CD4-positive, alpha-beta memory T cell (primary cell): ENCODE measurements at places on chromosomes 4 and X.

GRCh38 chr4:149719357-149719756 lies 96.3 kb downstream of the IQCM start:
- DNase-seq: no peak

DNA sequence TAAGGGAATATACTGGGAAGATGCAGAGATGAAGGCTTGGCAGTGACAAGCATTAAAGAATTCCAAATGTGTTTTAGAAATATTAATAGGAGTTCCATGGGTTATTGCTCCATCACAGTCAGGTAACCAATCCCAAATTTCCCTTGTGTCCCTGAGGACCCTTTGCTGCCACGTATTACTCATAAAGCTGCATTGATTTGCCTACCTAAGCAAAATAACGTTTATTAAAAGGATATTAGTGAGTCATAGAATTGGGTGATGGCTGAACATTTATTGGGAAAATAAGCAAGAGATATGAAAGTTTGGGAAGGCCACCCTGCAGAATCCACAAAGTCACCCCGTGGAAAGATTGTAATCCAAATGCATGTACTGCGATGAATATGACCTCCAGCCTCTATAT lies 782.1 kb downstream of the RAPGEF2 start:
- DNase-seq: no peak

DNA sequence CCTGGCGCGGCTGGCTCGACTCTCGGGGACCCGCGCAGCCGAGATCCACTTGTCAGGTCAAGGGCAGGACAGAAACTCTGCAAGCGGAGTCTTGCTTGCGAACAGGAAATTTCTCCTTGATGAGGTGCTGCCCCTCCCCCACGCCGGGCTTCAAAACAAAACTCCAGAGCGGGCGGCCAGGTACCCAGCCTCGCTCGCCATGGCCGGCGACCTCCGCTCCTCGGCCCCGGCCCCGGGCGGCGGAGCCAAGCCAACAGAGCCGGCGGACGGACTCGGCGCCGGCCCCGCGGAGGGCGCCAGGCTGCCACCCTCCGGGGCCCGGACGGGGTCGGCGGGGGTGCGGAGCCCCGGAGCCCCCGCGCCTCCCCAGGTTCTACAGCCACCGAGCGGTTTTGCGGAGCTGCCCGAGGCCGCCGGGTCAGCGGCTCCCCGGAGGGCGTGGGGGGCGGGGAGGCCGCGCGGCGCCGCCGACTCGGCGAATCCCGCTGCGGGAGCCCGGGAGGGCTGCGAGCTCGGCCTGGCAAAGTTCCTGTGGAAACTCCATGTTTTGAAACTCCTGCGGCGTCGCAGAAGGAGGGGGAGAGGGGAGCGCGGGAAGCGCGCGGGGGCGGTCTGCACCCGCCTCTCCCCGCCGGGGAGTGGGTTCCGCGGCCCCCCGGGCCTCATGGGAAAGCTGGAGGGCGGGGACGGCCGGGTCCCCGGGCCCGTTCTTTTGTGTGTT lies 11.7 kb upstream of the BCOR start:
- DNase-seq: no peak

GRCh38 chrX:52988985-52989917 lies 30.9 kb upstream of the FAM156A start:
- no peak for DNase-seq

GRCh38 chr4:95129031-95129430 lies 371.3 kb downstream of the BMPR1B start:
- DNase-seq: no peak

- DNase-seq: no peak
Measured at GRCh38 chr4:41556526-41556925, 18.6 kb downstream of the LIMCH1 start.

DNA sequence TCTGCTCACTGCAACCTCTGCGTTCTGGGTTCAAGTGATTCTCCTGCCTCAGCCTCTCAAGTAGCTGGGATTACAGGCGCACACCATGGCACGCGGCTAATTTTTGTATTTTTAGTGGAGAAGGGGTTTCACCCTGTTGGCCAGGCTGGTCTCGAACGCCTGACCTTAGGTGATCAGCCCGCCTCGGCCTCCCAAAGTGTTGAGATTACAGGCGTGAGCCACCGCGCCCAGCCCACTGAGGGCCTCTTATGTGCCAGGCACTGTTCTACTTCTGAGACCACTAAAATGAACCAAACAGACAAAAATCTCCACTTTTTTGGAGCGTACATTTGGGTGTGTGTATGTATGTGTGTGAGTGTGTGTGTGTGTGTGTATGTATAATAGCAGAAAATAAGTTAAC lies 117.2 kb upstream of the H2AZ1 start:
- no peak for DNase-seq

- DNase-seq: no peak
Measured at GRCh38 chrX:131544218-131544617, 344 bp downstream of the OR13H1 start.

DNA sequence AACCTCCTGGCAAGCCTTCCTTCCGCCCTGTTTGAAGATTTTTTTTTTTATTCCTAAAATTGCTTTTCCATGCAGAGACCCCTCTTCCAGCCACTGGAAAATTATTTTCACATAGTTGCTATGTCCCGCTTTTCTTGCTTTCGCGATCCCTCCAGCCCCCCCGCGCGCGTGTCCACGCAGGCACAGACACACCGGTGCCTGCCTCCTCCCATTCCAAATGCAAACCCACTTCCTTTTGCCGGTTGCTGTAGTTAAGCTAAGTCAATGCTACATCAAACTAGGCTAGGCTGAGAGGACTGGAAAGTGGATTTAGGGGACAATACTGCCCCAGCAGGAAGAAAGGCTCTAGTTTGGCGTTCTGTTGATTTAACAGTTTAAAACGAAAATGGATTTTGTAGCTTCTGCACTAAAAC lies 111.0 kb downstream of the DHX15 start:
- DNase-seq: peak; percentile 4

GRCh38 chrX:153190381-153190780 lies 11.3 kb downstream of the MAGEA1 start:
- no peak for DNase-seq

GRCh38 chr4:795726-796119 lies 30.2 kb downstream of the CPLX1 start:
- DNase-seq: no peak

DNA sequence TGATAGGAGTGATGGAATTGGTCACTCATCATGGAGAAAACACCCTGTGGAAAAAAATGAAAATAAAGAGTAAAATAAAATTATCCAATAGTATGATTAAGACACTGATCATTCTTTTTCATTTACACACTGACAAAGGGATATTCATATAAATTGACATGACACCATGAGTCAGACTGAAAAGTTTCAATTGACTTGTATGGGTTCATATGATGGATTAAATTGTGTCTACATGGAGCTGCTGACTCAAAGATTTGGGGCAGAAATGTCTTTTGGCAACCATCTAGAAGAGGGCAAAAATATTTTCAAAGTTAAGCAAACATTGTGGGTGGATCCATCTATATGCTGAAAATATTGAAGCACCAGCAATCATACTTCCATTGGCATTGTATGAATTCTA lies 153.4 kb upstream of the PPP3CA start:
- DNase-seq: no peak

GRCh38 chr4:183183906-183184535 lies 85.0 kb downstream of the WWC2 start:
- no peak for DNase-seq

DNA sequence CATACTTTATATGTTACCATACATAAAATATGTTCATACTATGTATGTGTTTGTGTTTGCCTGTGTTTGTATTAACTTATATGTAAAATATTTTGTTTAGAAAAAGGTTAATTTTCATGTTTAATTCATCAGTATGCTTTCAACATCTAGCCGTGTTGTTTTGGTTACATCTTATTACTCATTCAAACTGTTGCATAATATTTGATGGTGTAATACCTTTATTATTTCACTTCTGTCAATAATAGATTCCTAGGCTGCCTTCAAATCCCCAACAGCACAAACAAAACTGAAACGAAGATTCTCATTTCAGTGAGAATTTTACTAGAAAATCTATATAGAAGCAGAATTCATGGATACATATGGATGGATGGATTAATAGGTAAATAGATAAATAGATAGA lies 462.3 kb upstream of the ADGRL3 start:
- no peak for DNase-seq

GRCh38 chr4:93384241-93384640 lies 444.3 kb upstream of the ATOH1 start:
- no peak for DNase-seq

DNA sequence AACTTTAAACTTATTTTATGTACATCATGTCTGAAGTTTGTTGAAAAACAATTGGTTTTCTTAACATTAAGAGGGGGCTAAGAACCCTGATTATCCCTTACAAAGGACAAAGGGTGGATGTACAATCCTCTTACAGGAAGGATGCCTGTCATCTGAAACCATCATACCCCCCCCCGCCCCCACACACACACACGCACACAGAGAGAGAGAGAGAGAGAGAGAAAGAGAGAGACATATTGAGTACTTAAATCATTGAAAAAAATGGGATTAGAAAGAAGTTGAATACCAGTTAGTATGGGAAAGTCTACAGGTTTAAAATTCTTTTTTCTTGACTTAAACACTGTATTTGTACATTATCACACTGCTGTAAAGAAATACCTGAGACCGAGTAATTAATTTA lies 10.9 kb upstream of the PGM2 start:
- no peak for DNase-seq

GRCh38 chr4:85147481-85148076 lies 181.1 kb upstream of the WDFY3 start:
- peak; percentile 2 for DNase-seq

DNA sequence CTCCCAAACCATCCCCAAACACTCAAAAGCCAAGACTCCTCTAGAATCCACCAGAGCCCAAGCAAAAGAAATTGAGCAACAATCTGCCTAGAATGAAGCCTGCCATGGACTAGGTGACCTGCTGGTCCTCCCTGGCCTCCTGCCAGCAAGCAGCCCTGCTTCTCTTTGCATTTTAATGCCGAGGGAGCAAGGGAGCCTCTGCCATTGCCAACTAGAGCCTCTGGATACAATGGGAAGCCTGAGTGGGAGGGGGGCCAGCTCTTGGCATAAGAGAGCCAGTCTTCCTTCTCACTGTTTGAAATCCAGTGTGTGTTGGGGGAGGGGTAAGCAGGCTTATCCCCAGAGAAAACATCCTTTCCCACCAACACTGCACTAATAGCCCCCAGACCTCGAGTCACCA lies 1.5 kb upstream of the GDPD2 start:
- DNase-seq: no peak

DNA sequence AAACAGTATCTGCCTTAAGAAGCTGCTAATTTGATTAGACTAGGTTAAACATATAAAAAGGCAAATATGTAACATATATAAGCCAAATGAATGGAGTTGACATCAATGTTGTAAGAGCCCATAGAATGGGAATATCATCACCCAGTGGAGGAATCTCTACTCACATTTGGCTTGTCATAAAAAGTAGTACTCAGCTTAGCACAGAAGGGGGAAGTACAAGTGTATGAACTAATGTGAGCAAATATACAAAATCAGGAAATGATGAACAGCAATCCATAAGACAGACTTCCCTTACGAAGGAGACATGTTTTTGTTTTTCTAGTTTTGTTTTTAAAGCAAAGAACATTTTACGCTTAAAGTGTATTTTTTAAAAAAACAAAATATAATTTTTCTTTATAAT lies 74.9 kb downstream of the MAB21L2 start:
- DNase-seq: no peak

GRCh38 chr4:124806403-124806802 lies 93.9 kb upstream of the ANKRD50 start:
- no peak for DNase-seq

DNA sequence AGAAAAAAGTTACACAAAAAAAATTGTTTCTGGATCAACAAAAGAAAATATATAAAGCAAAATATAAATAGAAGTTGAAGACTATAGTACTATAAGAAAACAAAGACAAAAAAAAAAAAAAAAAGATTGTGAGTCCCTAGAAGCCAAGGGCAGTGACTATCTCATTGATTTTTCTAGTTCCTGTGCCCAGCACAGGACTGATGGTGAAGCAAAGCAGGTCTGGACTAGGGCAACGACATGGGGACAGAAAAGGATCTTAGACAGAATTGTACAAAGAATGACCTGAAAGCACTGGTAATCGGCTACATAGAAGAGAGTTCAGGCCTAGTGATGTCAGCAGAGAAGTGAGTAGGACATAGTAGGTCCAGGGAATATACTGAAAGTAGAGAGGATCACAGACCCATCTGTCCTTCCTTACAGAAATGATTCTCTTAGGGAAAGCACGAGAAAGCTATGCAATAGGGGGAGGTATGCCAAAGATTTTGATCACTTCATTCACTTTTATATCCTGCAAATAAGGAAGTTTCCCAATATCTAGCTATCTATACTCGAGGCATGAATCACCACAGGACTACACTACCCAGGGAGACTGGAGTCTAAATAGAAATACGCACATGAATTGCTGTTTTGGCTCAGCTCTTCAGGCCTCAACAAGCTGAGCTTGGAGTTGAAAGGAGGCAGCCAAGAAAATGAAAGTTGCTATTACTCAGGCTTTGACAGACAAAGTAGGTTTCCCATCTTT lies 230.9 kb upstream of the GPC4 start:
- DNase-seq: no peak

GRCh38 chr4:145703850-145704497 lies 24.0 kb downstream of the C4orf51 start:
- DNase-seq: no peak

DNA sequence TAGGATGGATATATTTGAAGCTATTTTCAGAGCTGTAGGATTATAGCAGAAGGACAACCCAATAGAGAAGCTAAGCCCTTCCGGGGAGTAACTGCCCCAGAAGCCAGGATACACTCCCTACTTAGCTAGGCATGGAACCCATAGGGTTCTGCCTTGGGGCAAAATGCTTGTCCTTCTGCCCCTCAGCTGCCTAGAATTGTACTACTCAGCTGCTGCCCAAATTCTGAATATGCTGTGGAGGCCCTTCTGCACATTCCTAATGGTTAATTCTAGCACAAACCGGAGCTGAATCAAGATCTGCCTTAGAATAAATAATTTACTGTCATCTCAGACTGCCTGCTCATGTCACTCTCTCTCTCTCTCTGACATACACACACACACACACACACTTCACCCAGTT lies 297.7 kb upstream of the VCX3A start:
- DNase-seq: no peak

DNA sequence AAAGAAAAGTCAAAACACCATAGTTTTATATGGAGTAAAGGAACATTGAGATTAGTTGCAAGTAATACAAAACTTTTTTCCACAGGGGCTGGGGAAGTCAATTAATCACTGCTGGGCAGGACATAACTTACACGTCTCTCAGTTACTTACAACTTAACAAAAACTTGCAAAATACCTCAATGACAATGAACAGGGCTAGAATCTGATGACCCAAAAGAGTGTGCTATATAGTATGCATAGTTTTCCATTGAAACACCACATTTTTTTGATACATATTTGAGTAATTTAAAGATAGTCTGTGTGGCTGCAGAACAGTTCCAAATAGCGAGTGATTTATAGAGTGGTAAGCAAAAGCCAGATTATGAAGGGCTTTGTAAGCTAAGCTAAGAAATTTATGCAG lies 172.3 kb upstream of the TRPC5 start:
- DNase-seq: no peak

- no peak for DNase-seq
Measured at GRCh38 chr4:74968456-74969164, 35.7 kb downstream of the PARM1 start.

GRCh38 chr4:10605746-10606482 lies 78.7 kb downstream of the CLNK start:
- DNase-seq: no peak
